ENCODE measurements at places on chromosomes 5 and 9.

- no peak for DNase-seq
Measured at GRCh38 chr5:62560786-62561185, 17.8 kb upstream of the LRRC70 start.

DNA sequence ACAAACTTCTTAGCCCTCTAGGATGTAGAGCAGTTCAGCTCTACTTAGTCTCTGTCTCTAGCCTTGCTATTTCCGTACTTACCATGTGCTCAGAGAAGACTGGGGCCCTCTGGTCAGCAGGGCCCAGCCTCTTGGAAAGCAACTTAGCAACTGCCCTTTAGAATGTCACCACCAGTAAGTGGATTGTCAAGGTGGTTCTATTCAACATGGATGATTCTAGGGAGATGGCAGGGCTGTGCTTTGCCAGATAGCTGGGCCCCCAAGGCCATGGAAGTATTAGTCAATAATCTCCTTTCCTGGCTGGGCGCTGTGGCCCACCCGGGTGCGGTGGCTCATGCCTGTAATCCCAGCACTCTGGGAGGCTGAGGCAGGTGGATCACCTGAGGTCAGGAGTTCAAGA is 177.6 kb upstream of the MVB12B start:
- DNase-seq, result no peak

GRCh38 chr9:123445981-123446610 is 90.1 kb downstream of the CRB2 start:
- no peak for DNase-seq

GRCh38 chr9:37986771-37987258 is 82.2 kb downstream of the SHB start:
- no peak for DNase-seq

- DNase-seq, result no peak
Measured at GRCh38 chr5:32507738-32508434, 63.3 kb upstream of the ZFR start.

DNA sequence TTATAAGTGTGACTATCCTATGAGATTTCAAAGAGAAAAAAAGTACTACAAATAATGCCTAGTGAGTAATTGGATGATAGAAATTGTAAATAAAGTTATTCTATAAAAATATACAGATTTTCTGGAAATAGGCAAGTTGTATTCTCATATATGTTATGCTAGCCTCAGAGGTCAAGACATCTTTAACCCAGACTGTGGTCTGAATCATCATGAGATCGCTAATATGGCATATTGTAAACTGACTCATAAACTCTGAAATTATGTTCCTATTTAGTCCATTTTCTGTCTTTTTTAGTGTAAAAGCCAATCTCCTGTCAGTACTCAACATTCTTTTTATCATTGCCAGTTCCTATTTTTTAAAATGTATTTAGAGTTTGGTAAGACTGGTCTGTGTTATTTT is 14.2 kb downstream of the LOX start:
- no peak for DNase-seq

GRCh38 chr9:37386988-37387387 is 35.5 kb upstream of the GRHPR start:
- no peak for DNase-seq

DNA sequence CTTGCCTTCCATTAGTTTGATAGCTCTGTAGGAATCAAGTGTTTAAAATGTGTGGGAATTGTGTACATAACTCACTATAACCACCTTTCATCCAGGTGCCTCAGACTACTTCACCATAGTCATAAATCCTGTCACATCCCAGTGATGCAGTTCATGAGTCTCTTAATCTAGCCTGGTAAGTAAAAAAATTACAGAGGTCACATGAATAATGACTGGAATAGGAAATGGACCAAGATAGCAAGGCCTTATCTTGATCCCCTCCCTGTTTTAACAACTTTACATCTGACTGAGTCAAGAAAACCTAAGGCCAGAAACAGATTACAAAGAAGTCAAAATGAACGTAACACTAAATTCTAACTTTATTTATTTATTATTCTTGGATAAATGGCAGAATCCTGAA is 1.5 kb upstream of the RNF145 start:
- DNase-seq, result no peak

DNA sequence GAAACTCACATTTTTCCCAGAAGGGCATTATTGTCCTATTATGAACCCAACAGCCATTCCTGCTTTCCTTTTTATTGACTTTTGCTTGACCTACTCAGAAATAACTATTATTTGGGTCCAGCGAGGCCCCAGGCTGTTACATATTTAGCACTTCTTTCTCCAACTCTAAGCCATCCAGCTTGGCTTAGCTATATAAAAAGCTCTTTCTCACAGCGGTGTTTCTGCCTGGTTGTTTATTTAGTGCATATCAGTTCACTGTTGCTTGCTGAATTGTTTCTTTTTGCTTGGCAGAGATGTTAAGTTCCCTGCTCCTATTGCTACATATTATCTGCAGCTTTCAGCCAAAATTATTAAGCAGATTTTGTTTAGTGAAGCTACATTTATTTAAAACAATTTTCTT is 1156.8 kb upstream of the SEMA6A start:
- DNase-seq, result no peak

DNA sequence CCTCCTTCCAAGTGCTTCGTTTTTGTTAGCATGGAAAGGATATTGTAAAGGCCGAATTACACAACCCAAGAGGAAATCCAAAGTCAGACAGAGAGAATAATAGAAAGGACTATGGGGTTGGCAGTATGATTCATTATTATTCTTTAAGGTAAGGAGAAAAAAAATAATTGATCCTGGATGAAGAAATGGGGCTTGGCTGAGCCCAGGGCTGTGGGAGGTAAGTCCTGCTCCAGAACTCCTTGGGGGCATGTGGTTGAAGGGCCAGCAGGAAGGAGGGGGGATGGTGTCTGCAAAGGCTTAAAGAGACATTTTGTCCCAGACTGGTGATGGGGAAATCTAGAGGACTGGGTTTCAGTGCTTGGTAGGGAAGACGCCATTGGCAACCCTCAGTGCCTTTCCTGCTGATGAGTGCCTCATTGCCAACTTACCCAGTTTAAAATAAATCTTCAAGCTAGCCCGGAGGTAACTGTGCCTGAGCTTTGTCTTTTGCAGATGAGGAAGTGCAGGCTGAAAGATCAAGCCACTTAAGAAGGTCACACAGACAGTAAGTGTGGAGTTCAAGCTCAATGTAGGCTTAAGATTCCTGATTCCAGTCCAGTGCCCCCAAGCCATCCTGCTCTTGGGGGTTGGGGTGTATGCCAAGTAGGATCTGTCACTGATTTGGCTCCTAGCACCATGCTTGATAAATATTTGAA is 30.2 kb downstream of the FOXI1 start:
- no peak for DNase-seq

- no peak for DNase-seq
Measured at GRCh38 chr9:26391036-26391435, 501.6 kb downstream of the CAAP1 start.

GRCh38 chr5:55904152-55904551 is 53.0 kb downstream of the IL31RA start:
- DNase-seq, result no peak

GRCh38 chr5:157857816-157858526 is 974 bp downstream of the CLINT1 start:
- DNase-seq, result no peak

DNA sequence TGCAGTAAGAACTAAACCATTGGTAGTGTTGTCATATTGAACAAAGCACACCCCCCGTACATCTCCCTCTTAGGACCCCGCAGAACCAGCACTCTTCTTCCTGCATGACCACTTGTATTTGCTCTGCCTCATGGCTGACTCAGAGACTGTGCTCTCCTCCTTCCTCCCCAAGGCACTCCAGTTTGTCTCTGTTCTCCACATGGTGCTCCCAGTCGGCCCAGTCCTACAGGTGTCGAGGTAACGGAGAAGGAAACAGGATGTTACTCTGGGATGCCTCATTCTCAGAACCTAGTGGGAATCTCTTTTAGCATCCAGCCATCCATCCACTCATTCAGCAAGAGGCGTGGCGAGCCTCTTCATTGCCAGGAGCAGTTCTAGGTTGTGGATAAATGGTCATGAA is 97.0 kb upstream of the NIPAL4 start:
- DNase-seq, result no peak

DNA sequence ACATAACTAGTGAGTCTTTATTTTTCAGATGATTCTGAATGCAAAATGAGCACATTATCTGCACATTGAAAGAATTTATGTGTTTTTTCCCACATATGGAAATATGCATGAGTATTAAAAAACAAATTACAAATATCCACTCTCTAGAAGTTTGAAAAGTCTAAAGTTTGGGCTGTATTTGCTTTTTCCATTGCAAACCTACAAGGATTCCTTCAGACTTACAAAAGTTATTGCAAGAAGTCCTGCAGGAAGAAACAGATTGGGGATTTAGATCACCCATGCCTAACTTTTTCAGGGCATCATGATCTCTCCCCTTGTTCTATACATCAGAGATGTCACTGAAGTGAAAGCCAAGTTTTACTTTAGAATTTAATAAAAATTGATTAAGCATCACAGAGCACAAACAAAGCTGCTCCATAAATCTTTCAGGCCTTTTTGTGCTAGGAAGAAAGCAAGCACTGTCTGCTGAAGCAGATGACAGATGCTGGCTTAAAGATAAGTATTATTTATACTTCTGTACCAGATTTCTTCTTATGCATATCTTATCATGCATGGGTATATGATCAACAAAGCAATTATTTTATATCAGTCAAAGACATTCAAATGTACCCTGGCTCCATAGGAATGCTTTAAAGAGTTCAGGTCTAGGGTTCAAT is 71.7 kb downstream of the NFIB start:
- no peak for DNase-seq

DNA sequence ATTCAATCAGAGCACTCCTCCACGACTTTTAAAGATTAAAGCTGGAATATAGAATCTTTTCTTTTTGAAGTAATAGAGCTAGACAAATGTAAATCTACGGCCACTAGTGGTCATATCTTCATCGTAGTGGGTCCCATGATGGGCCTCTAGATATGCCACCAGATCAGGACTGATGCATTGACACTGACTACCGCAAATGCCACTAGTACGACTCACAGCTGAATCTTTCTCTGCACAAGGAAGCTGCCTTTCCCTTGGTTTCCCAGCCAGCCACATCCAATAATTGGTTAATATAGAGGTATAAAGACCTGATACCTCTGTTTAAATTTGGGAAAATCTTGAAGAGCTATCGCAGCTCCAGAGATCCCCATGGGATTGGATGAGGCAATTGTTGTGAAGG is 37.8 kb upstream of the ADRB2 start:
- no peak for DNase-seq

DNA sequence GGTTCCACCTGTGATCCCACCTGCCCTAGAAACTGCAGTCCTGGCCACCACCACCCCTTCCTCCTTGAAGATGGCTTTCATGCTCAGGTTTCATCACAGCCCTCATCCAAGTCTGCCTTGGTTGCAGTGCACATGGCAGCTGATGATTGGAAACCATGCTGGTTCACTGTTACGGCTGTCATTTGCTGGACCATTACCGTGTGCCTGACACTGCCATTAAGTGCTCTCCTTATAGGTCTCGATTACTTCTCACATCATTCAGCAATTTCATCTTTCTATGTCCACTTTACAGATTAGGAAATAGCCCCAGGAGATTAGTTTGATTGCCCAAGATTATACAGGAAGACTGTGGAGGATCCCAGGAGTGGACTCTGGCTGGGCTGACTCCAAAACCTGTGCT is 123.9 kb downstream of the ICE1 start:
- DNase-seq, result no peak

DNA sequence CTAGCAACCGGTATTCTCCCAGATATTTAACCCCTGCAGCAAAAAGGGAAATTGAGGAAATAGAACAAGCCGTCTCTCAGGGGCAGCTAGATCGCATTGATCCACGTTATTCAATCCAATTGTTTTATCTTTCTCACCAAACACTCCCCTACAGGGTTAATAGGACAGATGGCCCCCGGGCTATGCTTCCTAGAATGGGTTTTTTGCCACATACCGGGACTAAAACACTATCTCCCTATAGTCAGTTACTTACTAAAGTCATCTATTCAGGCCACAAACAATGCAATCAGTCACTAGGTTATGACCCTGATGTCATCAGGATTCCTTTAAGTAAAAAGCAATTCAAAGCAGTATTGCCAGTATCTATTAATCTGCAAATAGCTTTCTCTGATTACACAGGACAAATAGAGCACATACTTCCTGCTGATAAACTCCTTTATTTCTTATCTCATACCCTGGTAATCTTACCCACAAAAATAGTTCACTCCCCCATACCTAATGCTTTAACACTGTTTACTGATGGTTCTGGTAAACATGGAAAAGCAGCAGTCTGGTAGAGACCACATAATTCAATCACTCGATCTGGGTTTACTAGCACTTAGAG is 159.0 kb downstream of the CPLANE1 start:
- DNase-seq, result no peak
